ENCODE measurements at places on chromosomes 2 and 18.

GRCh38 chr2:96147593-96148201, 2.5 kb upstream of the DUSP2 start:
- DNase-seq: no peak

GRCh38 chr2:229118927-229119326, 152.2 kb downstream of the PID1 start:
- no peak for DNase-seq

GRCh38 chr18:42954887-42955286, 160.6 kb downstream of the RIT2 start:
- DNase-seq: no peak

DNA sequence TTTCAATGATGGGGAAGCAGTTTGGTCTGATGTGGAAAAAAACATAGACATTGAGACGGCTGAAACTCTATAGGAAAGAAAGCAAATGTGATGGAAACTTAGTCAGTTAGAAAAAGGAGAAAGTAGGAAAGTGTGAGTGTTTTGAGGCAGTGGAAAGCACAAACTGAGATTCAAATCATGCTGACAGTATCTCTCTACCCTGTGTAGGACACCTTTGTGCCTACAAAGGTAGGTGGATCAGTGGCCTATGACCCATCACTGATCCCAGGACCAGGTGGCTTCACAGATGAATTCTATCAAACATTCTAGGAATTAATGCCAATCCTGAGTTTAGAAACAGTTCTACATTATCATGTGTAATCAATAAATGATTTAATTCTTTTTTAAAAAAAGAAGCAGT, 57.1 kb downstream of the CD226 start:
- DNase-seq: no peak

DNA sequence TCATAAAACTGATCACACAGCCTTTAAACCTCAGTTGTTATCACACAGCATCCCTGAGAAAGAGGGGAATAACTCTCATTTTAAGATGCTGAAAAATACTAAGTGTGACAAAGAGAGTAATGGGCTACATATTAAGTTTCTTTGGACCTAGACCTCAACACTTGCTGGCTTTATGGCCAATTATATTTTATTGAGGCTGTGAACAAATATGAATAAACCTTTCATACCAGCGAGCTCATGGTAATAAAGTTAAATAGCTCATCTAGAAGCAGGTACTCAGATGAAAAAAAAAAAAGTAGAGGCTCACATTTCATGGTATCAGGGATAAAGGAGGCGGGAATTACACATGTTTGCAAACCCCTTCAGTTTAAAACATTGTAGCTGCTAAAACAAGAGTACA, 75.7 kb downstream of the DOCK10 start:
- DNase-seq: no peak

GRCh38 chr18:23302851-23303527, 150.1 kb upstream of the RIOK3 start:
- no peak for DNase-seq

DNA sequence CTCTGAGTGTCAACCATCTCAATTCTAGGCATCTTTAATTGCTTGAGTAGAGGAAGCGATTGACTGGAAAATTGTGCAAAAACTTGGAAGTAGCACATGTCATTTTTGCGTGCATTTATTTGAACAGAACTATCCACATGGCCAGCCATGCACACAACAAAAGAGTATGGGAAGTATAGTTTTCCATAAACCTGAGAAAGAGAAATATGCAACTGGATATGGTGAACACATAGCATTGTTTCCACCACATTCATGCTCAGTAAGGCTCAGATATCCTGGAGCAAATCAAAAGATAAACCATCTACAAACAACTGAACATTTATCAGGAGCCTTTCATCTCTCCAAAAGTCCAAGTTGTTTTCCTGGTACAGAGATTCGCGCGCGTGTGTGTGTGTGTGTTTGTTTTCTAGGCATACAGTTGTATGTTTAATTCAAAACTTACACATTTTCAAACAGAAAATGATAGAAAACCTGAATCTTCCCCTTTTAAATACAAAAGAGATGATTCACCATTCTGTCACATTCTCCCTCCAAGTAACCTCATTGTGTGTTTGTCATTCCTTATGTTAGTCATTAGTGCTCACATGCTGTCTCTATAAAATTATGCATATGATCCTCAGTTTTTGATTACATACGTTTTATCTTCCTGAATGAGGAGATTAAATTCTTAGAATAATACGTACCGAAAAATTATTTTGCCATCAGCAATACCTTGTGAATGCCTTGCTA, 780.4 kb upstream of the NRXN1 start:
- no peak for DNase-seq

- no peak for DNase-seq
These were observed 90.7 kb upstream of the CTDP1 start for GRCh38 chr18:79588636-79589481.

DNA sequence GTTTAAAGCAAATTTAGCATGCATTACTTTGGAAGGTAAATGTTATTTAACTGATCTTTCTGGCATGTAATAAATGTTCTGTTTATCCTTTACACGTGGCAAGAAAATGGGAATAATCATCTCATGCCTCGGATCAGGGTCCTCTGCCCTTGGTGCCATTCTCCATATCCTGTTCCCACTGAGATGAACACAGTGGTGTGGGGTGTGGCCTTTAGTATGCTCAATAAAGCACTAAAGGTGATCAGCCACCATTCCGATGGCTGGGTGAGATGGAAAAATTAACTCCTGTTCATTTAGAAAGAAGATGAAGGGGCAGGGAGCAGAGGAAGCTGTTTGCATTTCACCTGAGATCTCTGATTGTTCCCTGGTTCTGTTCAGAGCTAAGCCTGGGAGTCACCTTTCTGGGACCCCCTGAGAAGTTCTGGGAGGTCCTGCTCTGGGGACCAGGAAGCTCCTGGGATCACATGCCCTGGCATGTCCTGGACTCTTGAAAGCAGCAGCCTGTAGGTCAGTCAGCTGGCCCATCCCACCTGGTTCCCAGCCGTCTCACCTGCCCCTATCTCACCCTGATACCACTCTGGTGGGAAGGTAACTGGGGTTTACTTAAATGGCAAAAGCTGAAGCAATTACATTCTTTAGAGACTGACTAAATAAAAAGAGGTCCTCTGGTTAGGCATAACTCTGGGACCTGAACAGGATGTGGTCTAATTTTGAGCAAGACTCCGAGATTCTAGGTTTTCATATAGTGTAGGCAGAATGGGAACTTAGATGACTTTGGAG, 288.9 kb upstream of the EPAS1 start:
- no peak for DNase-seq

DNA sequence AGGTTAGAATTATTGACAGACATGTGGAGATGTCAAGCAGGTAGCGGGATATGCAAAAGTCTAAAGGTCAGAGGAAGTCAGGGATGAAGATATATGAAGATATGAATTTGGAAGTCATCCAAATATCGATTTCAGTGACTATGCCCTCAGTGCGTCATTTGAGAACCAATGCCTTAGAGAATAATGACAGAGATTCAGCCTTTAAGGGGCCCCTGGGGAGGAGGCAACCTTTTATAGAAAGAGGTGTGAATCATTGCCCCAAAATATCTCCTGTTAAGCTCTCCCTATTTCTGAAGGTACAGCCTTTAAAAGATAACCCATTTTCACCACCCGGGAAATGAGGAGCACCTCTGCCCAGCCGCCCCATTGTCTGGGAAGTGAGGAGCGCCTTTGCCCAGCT, 223.4 kb downstream of the NCKAP5 start:
- no peak for DNase-seq

GRCh38 chr18:6878556-6879297, 149.2 kb downstream of the ARHGAP28 start:
- DNase-seq: no peak

GRCh38 chr2:82411071-82411470, 2048.0 kb downstream of the SUCLG1 start:
- DNase-seq: no peak

DNA sequence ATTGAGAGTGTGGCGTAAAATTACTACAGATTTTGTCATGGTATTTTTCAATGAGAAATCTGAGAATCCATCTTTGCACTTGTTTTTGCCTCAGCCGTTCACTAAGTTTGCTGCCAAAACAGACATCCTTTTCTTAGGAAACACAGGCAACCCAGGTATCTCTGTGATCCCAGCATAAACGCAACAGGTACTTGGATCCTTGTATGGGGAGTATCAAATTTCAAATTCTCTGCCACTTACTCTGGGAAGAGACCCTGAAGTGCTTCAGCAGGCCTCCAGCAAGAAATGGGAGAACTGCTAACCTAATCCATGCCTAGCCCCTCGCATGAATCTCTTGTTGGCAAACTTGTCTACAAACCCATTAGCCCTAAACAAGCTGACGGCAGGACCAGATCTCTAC, 83.1 kb downstream of the BCL11A start:
- DNase-seq: no peak

DNA sequence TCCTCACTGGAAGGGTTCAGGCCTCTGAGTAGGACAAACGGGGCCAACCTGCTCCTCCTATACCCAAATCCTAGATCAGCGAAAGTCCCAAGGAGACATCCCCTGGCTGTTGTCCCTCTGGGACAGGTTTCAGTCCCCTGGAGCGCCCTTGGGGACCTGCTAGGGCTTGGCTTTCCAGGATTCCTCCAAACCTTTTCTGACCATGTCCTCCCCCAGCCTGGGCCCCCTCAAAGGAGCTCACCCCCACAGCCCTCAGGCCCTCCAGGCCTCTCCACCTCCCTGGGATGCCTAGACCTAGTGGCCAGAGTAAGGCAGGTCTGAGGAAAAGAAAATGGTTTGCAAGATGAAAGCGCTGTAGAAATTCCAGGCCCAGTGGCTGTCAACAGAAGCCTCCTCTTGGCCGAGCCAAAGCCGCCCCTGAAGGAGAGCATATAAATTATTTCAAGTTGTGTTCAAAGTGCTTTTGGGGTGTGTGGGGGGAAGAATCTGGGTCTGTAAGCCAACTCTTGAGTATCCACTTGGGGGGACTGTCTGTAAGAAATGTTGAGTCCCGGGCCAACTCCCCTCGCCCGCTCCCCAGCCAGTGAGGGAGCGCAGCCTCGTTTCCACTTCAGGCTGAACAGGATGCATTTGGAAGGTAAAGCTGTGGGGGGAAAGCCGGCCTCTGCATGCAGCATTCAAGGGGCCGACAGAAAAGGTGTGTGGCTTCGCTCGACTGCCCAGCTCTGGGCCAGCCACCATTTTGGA, 158.6 kb downstream of the DYSF start:
- no peak for DNase-seq

DNA sequence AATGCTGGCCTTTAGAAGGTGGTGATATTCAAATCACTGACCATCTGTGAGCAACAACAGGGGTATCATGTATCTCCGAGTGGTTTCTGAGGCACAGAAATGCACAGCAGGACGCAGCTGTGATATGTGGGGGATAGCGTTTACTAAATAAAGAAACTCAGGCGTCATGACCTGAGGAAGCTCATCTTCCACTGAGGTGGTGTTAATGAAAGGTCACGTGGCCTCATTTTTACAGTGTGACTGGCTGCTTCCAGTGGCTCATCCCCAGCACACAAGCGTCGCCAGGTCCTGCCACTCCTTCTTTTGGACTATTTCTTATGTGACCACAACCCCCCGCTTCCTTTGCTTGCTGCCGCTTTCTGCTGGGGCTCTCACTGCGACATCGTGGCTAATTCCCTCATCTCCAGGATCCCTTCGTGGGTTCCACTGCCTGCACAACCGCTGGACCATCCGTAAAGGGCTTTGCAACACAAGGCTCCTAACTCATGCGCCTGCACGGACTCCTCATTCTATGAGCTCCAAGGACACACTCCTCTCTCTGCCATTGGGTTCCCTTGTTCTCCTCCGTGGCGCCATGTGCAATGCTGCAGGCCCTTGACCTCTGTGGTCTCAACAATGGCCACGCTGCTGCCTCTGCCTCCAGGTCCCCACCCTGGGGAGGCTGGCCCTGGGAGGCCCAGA, 109.3 kb downstream of the MBP start:
- DNase-seq: no peak

DNA sequence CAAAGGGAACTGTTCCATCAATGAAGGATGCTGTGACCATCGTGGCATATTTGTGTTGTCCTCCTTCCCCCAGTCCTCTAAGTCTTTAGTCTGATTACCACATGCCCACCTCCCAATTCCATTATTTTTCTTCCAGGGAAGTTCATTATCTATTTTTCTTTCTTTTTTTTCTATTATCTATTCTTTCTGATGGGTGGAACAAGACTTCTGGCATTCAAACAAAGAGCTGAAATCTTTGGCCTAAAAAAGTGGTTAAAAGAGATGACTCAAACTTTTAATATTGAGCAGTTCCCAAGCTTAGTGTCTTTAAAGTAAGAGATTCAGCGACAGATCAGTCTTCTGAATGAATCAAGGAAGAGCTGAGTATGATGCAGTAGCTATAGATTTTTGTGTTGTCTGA, 66.6 kb downstream of the DIS3L2 start:
- DNase-seq: no peak

GRCh38 chr2:71796174-71796593, 342.8 kb downstream of the DYSF start:
- no peak for DNase-seq

DNA sequence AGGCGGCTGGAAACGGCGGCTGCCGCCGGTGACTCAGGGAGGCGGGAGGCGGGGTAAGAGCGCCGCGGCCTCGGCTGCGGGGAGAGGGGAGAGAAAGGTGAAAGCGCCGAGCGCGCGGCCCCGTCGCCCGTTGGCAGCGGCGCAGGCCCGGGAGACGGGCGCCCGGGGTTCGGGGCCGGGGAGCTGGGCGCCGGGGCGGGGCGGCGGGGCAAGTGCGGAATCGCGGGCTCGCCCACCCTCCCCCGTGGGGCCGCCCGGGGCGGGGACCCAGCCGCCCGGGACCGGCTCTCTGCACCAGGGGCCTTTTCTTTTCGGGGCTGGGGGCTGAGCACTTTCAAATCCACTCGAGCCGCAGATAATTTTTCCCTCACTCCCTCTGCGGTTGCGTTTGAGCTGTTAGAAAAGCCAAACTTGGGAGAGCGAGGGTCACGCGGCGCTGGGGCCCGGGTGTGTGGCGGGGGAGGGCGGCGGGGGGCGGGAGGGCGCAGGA, 266 bp downstream of the KDM3A start:
- no peak for DNase-seq

- DNase-seq: no peak
These were observed 92.7 kb downstream of the VWC2L start for GRCh38 chr2:214503568-214503967.

DNA sequence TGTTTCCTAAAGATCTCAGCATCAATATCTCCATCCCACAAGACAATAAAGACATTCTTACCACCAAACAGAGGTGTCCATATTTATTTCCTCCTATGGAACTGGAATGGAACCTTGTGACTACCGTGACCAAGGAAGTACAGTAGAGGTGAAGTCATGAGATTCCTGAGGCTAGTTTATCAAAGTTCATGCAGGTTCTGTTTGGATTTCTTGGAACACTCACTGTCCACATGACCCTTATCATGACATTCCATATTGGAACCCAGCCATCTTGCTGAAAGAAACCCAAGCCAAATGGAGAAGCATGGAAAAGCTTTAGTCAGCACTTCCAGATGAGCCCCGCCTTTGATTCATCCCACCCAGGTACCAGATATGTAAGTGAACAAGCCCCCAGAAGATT, 516.0 kb upstream of the POU3F3 start:
- no peak for DNase-seq

- DNase-seq: no peak
These were observed 540.6 kb downstream of the RIT2 start for GRCh38 chr18:42574871-42575270.
